ENCODE measurements at places on chromosomes 11 and 22. TPM values are rescaled to one million over a fixed set of nuclear protein-coding genes. Genes with fewer than 3 reads are reported as not detected.

The SOX6 gene
- 0.34 TPM for total RNA-seq

The KMT5B gene
- 31.5 TPM for total RNA-seq

The ZNF280B gene
- total RNA-seq, result 3.7 TPM

The SERPING1 gene
- not detected for total RNA-seq

DNA sequence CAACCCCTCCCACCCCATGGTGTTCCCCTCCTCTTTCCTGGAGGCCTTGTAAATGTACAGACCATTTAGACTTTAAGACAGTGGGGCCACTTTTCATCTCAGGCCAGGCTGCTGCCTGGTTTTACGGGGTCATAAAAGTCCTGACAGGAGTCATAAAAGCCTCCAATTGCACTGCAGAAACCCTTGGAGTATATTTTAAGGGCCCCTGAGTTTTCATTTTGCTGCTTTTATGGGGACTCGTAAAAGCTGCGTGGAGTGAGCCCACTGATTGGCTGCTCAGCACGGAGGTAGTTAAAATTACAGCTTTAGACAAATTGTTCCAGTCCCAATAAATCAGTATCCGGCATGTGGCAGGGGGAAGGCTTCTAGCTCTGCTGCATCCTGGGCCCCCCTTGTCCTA, 627.6 kb downstream of the NTM start:
- DNase-seq, result no peak
- H3K27ac ChIP-seq, result no peak overlapping the region
- H3K4me3 ChIP-seq, result no peak overlapping the region

GRCh38 chr11:94858012-94858705, 90.0 kb downstream of the AMOTL1 start:
- no peaks in the 10 kb centered on the region for H3K27me3 ChIP-seq
- no peaks in the 10 kb centered on the region for H3K36me3 ChIP-seq
- no peak for DNase-seq
- H3K4me1 ChIP-seq, result peaks cover 5% of the 10 kb centered on the region
- H3K4me3 ChIP-seq, result no peak overlapping the region

GRCh38 chr22:27876684-27877083, 42.4 kb downstream of the PITPNB start:
- DNase-seq, result no peak
- H3K27ac ChIP-seq, result no peak overlapping the region
- peaks cover 24% of the 10 kb centered on the region for H3K36me3 ChIP-seq
- no peak overlapping the region for H3K4me3 ChIP-seq
- no peaks in the 10 kb centered on the region for H3K27me3 ChIP-seq

DNA sequence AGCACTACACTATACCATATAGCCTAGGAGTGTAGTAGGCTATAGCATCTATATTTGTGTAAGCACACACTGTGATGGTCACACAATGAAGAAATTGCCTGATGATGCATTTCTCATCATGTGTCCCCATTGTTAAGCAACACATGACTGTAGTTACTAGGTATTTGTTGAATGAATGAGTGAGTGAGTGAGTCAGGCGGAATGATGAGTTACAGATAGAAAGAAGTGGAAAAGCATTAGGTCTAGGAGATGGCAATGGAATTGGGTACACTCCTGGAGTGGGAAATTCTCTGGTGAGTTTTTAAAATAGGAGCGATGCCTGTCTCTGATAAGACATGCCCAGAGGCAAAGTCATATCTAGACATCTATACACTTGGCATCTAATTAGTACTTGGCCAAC, 160.5 kb upstream of the TBCEL start:
- no peak overlapping the region for H3K27ac ChIP-seq
- peaks cover 6% of the 10 kb centered on the region for H3K27me3 ChIP-seq
- H3K36me3 ChIP-seq, result no peaks in the 10 kb centered on the region

- no peak overlapping the region for H3K4me3 ChIP-seq
- H3K4me1 ChIP-seq, result no peaks in the 10 kb centered on the region
- H3K27ac ChIP-seq, result no peak overlapping the region
- DNase-seq, result no peak
Observed at GRCh38 chr11:20669820-20670684, 666 bp downstream of the NELL1 start.

Measured in activated T-helper 2 cell treated with anti-CD3 and anti-CD28 coated beads, Interferon-gamma antibody, Interleukin-2, Interleukin-4, amounts not matched to agents 10 μg/mL and 5 μg/mL and 100 μg/mL, durations not matched to agents 14 hours and 24 hours and 36 hours (primary cell).